ENCODE measurements at places on chromosomes 1 and 21. TPM values are rescaled to one million over a fixed set of nuclear protein-coding genes. Genes with fewer than 3 reads are reported as not detected.
A peak's percentile ranks its signal among the peaks of the same experiment; 100 is the strongest.

- peak; percentile 68 for DNase-seq
Observed at GRCh38 chr1:155859881-155860871, 809 bp downstream of the SYT11 start.

Gene CHIA
- not detected for total RNA-seq

DNA sequence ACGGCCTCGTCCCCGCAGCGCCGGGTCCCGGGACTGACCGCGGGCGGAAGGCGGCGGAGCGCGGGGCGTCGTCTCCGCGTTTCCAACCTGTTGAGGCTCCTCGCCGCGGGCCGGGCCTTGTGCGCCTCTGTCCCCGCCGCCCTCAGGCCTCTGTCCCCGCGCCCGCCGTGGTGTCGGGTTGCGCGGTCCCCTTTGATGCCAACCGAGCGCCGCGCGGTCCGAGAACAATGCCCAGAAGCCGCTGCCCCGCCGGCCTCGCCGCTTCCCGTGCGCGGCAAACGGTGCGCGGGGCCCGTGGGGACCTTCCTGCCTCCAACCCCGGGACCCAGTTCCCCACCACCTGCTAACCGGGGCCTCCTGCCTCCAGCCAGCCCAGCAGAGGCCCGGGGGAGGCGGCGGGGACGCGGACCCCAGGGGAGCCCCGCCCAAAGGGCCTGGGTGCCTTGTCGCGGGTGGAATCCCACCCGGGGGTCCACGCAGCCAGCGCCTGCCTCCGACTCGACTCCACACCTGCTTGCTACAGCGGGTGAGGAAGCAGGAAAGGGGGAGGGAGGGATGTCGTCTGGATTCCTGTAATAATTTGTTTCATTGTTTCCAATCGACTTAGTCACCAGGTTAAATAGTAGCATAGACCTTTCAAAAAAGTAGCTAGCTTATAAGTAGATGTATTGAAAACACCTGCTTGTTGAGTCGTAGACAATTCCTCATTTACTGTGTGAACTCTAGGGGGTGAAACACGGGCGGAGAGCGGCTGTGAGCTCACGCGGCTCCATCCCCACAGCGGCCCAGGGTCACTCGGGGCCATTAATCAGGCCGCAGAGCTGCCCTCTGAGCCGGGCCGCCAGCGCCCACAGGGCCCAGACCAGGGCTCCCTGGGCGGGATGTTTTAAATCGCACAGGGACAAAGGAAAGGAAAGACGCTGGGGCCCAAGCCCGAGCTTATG is 1.1 kb downstream of the COL18A1 start:
- DNase-seq, result no peak

GRCh38 chr1:206579747-206580437 is 32.4 kb downstream of the EIF2D start:
- peak; percentile 91 for DNase-seq

Gene TNNT2
- total RNA-seq, result not detected

GRCh38 chr1:15431571-15431948 is 6.7 kb upstream of the CTRC start:
- no peak for DNase-seq

GRCh38 chr21:45069711-45070110 is 4.7 kb upstream of the ADARB1 start:
- no peak for DNase-seq

- no peak for DNase-seq
Observed at GRCh38 chr1:214472364-214472763, 79.0 kb downstream of the PTPN14 start.

GRCh38 chr21:31873275-31873695 is 465 bp downstream of the HUNK start:
- no peak for DNase-seq

DNA sequence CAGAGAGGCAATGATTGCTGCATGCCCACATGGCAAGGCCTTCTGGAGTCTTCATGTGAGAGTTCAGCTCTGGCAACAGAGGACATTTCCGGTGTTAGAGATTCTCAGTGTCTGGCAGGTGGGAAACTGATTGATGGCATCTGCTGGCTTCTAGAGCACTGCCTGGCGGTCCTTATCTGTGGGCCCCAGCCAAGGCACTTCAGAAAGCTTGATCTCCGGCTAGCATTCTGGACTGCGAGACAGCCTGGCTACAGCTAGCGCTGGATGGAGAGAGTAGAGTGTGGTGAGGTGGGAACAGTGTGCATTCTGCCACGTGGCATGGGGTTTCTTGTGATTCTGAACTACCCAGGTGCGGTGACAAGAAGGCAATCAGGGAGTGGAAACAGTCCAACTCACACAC is 9.4 kb downstream of the ZNF678 start:
- no peak for DNase-seq

DNA sequence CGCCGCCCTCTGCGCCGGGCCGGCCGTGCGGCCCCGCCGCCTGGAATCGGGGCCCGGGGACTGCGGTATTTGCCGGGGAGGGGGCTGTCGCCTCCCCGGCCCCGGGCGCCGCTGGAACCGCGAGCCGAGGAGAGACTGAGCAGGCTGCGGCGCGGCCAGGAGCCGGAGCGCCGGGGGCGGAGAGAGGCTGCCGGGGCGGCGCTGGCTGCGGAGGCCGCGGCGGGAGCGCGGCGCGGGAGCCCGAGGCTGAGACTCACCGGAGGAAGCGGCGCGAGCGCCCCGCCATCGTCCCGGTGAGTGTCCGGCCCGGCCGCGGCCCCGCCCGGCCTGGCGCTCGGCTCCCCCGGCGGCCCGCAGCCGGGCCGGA is 746 bp downstream of the DYRK1A start:
- DNase-seq, result peak; percentile 36

DNA sequence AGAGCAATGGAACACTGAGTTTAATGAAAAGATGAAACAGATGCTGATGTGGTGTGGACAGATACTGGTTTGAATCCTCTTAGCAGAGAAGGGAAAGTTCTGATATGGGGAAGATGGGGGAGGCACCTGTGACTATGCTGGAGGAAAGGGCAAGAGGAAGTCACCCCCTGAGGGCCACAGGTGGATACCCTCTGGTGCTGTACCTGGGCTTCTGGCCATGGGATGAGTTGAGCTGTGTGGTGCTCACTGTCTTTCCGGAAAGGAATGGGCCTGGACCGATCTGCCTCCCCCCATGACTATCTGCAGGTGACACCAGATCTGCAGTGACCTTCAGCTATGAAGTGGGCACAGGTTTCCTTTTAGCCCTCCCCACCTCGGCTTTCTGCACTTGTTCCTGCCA is 52.4 kb downstream of the IER5 start:
- DNase-seq, result no peak

GRCh38 chr1:48082271-48082962 is 85.2 kb upstream of the TRABD2B start:
- DNase-seq, result no peak

GRCh38 chr1:193634876-193635275 is 448.5 kb upstream of the B3GALT2 start:
- DNase-seq, result no peak

GRCh38 chr1:203631946-203632345 is 5.3 kb downstream of the ATP2B4 start:
- no peak for DNase-seq

DNA sequence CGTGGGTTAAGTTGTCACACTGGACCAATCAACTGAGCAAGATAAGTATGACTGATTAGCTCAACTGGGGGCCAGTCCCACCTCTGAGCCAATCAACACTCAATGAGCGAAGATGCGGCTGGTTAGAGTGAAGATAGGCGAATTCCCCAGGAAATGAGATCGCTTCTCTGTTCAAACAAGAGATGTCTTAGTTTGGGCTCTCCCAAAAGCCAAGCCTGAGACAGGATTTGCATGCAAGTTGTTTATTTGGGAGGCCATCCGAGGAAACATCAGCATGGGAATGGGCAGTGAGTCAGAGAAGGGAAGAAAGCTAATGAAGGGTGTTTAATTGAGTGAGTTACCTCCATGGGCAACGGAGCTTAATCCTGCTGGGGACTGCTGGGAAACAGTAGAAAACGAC is 4.9 kb upstream of the GJB5 start:
- no peak for DNase-seq

- DNase-seq, result peak; percentile 0
Observed at GRCh38 chr1:87902830-87903229, 574.1 kb downstream of the LMO4 start.

DNA sequence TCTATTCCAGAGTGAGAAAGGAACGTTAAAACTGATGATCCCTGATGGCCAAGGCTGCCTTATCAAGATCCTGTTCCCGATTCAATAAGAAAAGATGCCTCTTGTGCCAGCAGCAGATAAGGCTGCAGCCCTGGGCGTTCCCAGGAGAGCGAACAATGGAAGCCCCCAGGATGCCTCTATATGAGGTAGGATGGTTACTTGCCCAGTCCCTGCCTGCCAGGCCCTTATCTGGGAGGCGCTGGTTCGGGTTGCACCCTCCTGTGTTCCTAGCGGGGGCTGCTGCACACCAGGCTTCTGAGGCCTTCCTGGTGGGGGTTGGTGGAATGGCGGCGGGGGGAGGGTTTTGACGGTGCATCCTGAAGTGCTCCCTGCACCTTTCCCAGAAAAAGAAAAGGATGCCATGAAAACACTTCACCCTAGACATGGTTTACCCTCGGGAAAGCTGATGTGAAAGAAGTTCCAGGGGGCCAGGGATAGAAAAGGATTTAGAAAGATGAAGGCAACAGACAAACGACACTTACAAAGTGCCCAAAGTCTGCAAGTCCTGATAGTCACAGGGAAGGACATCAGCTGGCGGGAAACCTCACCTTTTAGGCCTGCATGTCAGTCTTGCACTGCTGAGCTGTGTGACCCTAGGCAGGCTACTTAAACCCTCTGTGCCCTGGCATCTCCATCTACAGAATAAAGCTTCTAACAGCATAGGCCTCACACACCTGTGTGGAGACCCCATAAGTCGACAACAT is 100.3 kb downstream of the KCNJ15 start:
- no peak for DNase-seq

DNA sequence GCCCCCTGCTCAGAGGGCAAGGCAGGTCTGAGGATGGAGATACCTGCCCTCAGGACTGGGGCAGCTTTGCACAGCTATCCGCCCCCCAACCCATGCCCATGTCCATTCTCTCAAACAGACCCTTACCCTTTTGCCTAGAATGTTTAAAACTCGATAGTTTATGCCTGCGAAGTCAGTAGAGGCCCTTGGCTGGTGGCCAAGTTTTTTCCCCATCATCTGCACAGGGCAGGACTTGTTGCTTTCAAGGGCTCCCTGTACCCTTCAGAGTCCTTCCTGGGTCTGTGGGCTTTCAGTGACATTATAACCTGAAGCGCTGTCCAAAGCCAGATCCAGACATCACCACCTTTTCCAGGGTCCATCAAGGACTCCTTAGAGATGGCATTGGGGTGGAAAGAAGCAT is 148.7 kb upstream of the ZNF644 start:
- no peak for DNase-seq

Gene RNF11
- 33.0 TPM for total RNA-seq

DNA sequence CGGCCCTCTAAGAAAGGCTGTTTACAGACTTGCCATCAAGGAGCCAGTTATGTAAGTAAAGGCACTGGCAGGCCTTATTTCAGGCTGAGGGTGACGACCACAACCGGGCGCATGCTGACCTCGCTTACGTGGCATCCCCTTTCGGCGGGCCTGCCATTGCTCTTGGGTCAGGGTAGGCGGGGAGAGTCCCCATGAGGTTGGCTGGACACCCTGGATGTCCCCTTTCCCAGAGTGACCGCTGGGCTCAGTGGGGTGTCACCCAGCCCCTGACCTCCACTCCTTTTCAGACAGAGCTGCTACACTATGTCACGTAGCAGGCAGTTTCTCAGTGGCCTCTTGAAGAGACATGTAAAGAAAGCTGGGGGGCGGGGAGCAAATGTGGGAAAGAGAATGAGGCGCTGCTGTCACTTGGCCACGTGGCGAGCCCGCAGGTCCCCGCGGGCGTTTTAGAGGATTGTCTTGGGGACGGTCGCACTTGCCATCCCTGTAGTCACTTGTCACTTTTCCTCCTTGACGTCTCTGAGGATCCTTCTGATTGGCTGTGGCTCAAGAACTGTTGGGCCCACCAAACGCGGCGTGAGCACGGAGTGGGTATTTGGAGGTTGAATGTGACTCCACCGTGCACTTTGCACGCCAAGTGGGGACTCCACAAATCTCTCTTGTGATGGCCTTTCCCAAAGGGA is 42.2 kb downstream of the SLC37A1 start:
- no peak for DNase-seq

GRCh38 chr1:77986810-77987209 is 7.9 kb upstream of the FUBP1 start:
- no peak for DNase-seq

Gene FAM151A
- not detected for total RNA-seq

DNA sequence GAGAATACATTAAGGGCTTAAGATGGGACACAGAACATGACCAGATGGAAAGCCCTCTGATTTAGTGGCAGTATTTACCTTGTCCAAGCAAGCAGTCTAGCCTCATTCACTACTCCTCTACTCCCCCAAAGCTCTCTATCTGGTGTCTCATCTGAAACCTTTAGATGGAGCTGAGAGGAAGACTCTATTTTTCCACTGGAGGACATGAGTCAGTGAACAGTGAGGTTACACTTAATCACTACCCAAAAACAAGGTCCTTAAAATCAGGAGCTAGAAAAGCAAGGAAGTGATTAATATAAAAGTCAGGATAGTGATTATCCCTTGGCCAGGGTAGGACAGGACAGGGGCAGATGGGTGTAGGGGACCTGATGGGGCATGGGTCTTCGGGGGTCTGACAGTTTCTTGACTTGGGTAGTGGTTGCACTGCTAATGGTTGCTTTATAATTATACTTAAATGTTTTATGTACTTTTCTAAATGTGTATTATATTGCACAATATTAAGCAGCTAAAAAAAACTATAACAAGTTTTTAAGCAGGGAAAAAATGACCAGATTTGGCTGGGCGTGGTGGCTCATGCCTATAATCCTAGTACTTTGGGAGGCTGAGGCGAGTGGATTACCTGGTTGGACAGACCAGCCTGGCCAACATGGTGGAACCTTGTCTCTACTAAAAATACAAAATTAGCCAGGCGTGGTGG is 3.0 kb downstream of the PTPN22 start:
- peak; percentile 13 for DNase-seq

- no peak for DNase-seq
Observed at GRCh38 chr1:7315316-7315715, 455.8 kb upstream of the VAMP3 start.

Gene PEX10
- total RNA-seq, result 23.7 TPM

Gene FCAMR
- total RNA-seq, result not detected

DNA sequence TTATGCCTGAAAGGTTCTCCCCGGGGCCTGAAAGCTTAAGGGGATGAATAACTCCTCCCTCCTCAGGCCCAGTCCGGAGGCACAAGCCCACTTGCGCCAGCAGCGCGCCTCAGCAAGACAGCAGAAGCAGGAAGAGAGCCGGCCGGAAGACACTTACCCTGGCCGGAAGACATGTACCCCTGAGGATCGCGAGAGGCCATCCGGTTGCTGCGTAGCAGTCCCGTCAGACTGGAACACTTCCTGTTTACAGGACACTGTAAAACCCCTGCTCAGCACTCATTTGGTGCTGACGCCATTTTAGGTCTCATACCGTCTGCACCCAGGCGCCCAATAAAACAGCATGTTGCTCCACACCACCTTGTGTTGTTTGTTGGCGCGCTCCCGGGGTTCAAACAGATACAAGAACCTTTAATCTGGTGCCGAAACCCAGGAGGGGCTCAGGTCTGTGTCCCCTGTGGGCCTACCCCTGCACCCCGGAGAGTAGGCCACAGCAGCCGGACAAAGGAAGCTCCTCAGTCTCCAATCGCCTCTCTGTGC is 30.3 kb downstream of the VN1R5 start:
- DNase-seq, result no peak

Gene INSRR
- total RNA-seq, result 0.20 TPM

- DNase-seq, result no peak
Observed at GRCh38 chr1:178609015-178609414, 96.1 kb downstream of the TEX35 start.

All from activated naive CD8-positive, alpha-beta T cell treated with anti-CD3 and anti-CD28 coated beads for 36 hours (primary cell).